ENCODE measurements at places on chromosomes 5 and 9. TPM values are rescaled to one million over a fixed set of nuclear protein-coding genes. Genes with fewer than 3 reads are reported as not detected.

- peak; percentile 13 for DNase-seq
These were observed 11.0 kb downstream of the CCDC152 start for GRCh38 chr5:42767491-42768105.

- DNase-seq, result no peak
These were observed 73.3 kb upstream of the PCA3 start for GRCh38 chr9:76690973-76691370.

DNA sequence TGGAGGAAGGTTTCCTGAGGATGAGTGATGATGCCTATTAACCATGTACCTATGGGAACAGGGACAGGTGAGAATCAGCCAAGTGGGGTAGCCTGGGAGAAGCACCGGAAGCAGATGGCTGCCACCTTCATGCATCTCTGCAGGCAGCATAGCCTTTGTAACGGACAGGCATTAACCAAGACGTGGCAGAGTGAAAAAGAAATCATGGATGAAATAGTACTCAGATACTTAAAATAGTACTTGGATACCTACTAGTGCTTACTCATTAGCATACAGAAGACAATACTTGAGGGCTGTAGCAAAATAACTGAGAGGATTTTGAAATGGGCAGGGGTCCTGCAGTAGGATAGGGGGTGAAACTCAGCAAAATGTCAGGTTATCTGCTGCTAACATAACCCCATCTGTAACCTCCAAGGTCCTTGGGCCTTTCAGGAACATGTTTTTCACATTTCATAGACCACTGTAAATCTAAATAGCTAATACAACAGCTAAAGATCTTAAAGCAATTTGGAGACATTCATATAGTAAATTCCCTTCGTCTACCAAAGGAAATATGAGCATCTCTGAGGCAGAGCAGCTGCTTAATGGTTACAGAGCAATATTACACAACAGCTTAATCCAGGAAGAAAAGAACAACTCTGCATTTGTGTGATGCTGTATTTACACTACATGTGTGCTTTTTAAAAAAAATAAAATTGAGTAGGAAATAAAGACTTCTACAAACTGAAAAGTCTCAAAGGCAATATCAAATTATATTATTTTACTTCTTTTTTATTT lies 154.3 kb downstream of the NFIB start:
- DNase-seq, result peak; percentile 30

DNA sequence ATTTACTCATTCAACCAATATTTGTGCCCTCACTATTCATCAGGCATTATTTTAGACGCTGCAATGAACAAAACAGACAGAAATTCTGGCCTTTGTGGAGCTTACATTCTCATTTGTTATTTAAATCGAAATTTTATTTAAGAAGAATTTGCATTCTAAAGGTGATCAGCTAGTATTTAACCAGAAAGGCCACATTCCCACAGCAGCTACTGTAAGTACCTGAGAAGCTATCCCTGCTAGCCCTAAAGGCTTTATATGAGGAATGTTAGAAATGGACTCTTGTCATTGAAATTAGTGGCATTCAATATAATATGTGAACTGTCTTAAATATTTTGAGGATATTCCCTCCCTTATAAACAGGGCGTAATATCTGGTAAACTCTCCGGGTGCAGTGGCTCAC lies 35.0 kb upstream of the GOLM1 start:
- DNase-seq, result no peak

DNA sequence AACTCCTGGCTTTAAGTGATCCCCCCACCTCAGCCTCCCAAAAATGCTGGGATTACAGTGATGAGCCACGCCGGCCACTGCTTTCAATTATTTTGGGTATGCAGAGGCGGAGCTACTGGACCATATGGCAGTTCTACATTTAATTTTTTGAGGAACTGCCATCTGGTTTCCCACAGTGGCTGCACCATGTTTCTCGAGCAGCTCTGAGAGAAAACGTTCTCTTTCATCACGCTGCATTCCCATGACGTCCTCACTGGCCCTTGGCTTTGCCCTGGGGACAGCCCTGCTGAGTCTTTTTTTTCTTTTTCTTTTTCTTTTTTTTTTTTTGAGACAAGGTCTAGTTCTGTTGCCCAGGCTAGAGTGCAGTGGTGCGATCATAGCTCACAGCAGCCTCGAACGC lies 35.5 kb upstream of the GRHPR start:
- DNase-seq, result no peak

GRCh38 chr9:1207686-1208085 lies 157.5 kb downstream of the DMRT2 start:
- DNase-seq, result peak; percentile 66

DNA sequence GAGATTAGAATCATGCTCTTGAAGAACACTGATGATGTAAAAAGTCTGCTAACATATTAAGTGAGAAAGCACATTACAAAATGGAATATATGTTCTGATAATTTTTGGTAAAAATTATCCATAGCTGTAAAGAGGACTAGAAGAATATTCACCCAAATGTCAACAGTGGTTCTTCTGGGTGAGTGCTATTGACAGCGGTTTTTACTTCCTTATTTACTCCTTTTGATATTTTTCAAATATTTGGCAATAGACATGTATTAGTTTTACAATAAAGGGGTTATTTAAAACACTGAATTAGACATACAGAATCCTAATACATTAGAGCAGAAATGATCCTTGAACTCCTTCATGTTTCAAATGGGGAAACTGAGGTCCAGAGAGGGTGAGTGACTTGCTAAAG lies 26.9 kb upstream of the MEGF9 start:
- DNase-seq, result no peak

IFNA21 gene
- total RNA-seq, result not detected

FCN1 gene
- total RNA-seq, result not detected

ZBTB6 gene
- 11.7 TPM for total RNA-seq
